ENCODE measurements at places on chromosomes 11 and 22.

- no peak for DNase-seq
Observed at GRCh38 chr22:42284643-42285181, 14.3 kb upstream of the TCF20 start.

- no peak for DNase-seq
Observed at GRCh38 chr11:102762361-102762767, 18.1 kb downstream of the MMP10 start.

DNA sequence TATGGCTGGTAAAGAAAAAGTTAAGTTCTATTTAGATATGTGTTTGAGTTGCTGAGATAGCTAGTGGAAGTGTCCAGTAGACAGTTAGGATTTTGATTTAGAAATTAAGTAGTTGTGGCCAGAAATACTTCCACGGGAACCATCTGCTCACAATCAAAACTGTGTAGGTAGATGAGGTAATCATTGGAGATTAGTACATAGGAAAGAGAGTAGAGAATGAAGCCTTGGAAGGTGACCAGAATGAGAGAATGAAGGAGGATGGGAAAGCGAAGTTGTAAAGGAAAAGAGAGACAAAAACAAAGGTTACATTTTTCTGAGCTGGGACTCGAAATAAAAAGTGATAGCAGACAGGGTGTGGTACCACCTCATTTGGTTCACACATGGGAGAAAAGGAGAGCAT is 296.9 kb upstream of the SORL1-AS1 start:
- no peak for DNase-seq

GRCh38 chr22:37492428-37493344 is 6.5 kb upstream of the MFNG start:
- peak; percentile 46 for DNase-seq

- DNase-seq, result peak; percentile 61
Observed at GRCh38 chr11:82864268-82864667, 36.0 kb downstream of the PRCP start.

DNA sequence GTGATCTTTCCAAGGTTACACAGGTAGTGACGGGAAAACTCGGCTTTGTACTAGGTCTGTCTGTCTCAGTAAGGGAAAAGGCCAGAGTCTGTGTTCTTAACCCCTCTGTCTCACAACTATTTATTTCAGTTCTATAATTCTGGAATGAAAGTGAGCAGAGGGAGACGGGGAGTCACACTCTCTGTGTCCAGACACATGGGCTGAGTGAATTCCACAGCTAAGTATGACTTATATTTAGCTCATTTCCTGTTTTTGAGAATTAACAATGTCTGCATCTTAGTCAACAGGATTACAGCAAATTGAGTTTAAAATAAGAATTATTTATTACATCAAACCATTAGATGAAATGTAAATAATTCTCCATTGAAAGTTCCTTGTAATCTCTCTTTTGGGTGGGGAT is 62.5 kb upstream of the OR4B1 start:
- no peak for DNase-seq

GRCh38 chr11:118448294-118448693 is 12.0 kb downstream of the KMT2A start:
- no peak for DNase-seq

DNA sequence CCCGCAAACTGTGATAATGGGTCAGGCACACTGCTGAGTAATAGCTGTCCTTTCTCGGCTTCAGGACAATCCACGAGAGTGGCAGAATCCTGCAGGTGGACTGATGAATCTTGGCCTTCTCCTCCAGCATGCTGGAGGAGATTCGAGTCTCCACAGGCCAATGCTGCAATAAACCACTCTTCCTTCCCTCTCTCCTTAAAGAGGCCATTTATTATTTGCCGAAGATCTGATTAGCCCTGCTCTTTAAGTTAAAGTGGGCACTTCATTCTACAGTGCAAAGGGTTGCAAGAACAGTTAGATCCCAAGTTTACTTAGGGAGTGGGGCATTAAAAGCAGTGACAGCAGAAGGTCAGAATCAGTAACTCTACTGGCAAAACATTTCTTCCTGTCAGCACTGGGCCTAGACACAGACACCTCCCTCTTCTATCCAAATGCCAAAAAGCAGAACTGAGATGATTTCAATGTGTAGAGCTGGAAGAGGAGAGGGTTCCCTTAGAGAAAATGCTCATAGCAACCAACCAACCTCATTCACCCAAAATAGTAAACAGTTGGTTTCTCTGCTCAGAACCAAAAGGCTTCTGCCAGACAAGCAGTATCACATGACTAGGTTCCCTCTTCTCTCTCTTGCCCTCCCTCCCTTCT is 121.7 kb downstream of the SGSM3 start:
- DNase-seq, result no peak

GRCh38 chr11:20161923-20162744 is 1.9 kb upstream of the DBX1 start:
- no peak for DNase-seq

GRCh38 chr11:35662061-35662648 is 420 bp upstream of the TRIM44 start:
- DNase-seq, result no peak

- DNase-seq, result no peak
Observed at GRCh38 chr22:46172522-46173110, 22.3 kb downstream of the PPARA start.

DNA sequence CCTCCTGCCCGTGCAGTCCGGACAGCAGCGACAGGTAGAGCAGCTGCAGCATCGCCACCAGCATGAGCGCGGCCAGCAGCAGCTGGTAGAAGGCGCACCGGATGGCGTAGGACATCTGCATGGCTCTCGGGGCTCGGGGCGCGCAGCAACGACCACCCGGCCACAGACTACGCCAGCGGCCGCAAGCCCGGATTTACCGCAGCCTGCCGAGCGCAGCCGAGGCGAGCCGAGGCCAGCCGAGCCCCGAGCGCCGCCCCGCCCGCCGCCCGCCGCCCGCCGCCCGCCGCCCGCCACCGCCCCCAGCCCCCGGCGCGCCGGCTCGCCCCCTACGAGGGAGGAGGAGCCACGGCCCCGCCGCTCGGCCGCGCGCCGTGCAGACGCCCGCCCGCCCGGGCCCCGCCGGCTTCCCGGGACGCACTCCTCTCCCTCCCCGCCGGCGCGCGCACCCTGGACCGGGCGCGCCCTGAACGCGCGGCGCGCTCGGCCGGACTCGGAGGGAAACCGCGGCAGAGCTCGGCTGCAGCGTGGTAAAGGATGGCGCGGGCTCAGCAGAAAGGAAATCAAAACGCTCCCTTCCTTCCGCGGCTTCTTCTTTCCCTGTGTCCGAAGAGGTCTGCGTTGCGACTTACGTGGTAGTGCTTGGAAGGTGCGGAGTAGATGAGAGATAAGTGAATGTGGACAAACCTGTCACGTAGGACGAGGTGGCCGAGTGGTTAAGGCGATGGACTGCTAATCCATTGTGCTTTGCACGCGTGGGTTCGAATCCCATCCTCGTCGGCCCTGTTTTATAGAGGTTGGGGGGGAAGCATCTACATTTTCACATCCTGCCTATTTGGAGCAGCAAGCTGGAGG is at the start of gene B4GAT1:
TSS of gene B4GAT1 (minus strand) at position 205 of the 852 bp plus-strand sequence. CDS start at position 121, 84 bp downstream.
- peak; percentile 80 for DNase-seq
